ENCODE measurements at places on chromosomes 2 and 18. TPM values are rescaled to one million over a fixed set of nuclear protein-coding genes. Genes with fewer than 3 reads are reported as not detected.

C2orf80 gene
- not detected for total RNA-seq

CAPN13 gene
- not detected for total RNA-seq

TMEM169 gene
- total RNA-seq = 0.24 TPM

FAM237A gene
- total RNA-seq = 1.2 TPM

CFC1 gene
- not detected for total RNA-seq

HJURP gene
- total RNA-seq = 0.41 TPM

ANKAR gene
- total RNA-seq = 6.0 TPM

NEU4 gene
- total RNA-seq = 0.30 TPM

PDCL3 gene
- 29.2 TPM for total RNA-seq

ALK gene
- total RNA-seq = 0.08 TPM
